ENCODE measurements at places on chromosomes 12 and 14.
A peak's percentile ranks its signal among the peaks of the same experiment; 100 is the strongest.

- peak; percentile 41 for DNase-seq
Observed at GRCh38 chr12:112900298-112901145, 6.2 kb upstream of the OAS1 start.

DNA sequence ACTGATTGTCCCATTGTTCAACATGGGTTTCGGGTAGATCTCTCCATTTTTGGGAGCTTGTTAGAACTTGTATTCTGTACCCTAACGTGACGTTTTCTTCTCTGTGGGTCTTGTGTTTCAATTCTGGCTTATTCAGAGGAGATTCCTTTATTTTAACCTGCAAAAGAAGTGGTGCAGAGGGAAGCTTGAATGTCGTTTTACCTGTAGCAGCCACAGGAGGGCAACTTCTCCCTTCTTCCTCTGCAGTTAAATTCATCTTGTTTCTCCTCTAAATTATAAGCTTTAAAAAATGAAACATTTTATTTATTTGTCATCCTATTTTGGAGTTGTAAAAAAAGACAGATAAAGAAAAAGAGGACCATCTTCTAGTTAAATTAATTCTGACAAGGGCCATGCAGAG is 13.7 kb upstream of the CLEC4D start:
- DNase-seq = no peak

DNA sequence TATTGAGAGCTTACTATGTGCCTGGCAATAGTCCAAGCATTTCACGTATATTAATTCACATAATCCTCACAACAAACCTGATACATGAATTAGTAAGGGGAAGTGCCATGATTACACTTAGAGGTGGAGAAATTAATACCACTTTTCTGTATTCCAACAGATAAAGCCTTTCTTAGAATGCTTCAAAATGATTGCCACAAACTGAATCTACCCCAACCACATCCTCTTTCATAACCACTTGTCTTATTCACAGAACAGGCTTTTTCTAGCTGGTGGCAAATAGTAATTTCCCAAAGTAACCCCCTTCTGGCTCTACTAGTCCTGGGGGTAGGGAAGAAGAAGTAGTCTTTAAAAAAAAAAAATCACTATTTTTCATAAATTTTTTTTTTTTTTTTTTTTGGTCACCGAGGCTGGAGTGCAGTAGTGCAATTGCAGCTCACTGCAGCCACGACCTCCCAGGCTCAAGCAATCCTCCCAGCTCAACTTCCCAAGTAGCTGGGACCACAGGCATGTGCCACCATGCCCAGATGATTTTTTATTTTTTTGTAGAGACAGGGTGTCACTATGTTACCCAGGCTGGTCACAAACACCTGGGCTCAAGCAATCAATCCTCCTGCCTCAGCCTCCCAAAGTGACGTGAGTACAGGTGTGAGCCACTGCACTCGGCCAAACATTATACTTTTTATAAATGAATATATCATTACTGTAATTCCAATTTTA is 59.0 kb upstream of the ARID2 start:
- DNase-seq = no peak

- no peak for DNase-seq
Observed at GRCh38 chr12:102571889-102572288, 91.5 kb upstream of the IGF1 start.

GRCh38 chr14:104826189-104826860 is 25.4 kb downstream of the ZBTB42 start:
- DNase-seq = peak; percentile 99

GRCh38 chr14:31128601-31129526 is 78.7 kb downstream of the HECTD1 start:
- no peak for DNase-seq

- DNase-seq = no peak
Observed at GRCh38 chr12:116274551-116275375, 2.7 kb downstream of the MED13L start.

- DNase-seq = no peak
Observed at GRCh38 chr12:30909349-30910037, 17.1 kb upstream of the TSPAN11 start.

- DNase-seq = no peak
Observed at GRCh38 chr14:33642080-33642479, 308.8 kb downstream of the EGLN3 start.

GRCh38 chr12:117538032-117538690 is 176.7 kb upstream of the NOS1 start:
- DNase-seq = no peak

GRCh38 chr14:101060171-101060601 is 156.7 kb upstream of the RTL1 start:
- DNase-seq = no peak

DNA sequence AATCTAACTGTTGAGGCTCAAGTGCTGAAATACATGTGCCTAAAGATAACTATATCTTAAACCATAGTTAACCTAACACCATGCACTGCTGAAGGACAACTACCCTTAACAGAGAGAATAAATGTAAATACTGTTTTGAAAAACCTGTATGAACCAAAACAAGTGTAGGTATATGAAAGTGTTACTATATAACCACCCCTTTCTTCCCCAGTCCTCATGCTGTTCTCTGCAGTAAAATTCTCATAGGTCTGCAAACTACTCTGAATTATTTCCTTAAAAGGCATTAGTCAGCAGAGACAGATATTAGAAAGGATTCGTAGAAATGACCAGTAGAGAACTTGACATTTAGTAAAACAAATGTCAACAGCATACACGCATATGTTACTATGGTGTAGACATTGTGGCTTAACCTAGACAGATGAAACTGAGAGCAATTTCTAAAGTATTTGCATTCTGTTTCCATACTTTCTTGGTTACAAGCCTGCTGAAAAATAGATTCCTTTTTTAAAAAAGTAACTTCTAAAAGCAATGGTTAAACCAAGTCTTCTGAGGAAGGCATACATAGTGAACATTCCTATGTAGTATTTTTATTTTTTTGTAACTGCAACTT is 13.9 kb downstream of the CSRP2 start:
- DNase-seq = no peak

DNA sequence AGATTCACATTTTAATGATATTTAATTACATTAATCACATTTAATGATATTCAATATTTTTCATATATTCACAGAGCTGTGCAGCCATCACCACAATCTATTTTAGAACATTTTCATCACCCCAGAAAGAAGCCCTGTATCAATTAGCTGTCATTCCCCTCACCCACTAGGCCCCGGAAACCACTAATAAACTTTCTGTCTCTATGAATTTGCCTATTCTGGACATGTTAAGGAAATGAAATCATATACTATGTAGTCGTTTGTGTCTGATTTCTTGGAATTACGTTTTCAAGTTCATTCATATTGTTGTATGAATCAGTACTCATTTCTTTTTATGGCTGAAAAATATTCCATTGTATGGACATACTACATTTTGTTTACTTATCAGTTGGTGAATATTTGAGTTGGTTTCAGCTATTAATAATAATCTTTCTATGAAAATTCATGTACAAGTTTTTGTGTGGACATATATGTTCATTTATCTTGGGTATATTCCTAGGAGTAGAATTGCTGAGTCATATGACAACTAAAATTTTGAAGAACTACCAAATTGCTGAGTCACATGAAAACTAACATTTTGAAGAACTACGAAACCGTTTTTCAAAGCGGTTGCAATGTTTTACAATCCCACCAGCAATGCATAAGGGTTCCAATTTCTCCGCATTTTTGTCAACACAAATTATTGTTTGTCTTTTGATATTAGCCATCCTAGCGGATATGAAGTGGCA is 11.7 kb upstream of the OTOGL start:
- no peak for DNase-seq

DNA sequence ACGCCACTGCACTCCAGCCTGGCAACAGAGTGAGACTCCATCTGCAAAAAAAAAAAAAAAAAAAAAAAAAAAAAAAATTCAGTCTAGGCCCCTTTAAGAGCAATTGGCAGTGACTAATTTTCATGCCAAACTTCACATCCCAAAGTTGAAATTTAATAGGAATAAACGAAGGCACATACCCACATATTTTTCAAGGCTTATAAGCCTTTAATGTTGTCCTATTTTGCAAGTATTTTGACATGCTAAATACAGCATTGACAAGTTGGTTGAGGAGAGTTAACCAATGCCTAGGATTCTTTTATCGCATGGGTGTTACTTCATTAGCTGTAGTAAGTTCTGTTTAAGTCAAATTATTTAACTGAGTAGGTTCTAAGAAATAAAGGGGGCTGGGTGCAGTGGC is 23.5 kb upstream of the HIP1R start:
- DNase-seq = no peak

DNA sequence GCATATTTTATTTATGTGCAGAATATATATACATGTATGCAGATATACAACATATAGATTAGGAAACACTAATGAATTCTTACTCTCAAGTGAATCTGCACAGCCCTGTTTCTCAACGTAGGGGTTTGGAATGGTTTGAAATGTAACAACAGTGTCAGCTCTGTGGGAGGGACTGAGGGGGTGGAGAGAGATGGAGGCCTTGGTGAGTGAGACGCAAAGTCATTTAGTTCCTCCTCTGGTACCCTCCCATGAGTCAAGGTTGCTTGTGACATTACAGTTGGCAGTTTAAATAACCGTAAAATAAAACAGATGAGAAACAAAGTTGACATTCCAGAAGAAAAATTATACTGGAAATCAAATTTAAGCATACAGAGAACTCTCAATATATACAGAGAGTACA is 313.0 kb upstream of the PRKD1 start:
- DNase-seq = no peak

DNA sequence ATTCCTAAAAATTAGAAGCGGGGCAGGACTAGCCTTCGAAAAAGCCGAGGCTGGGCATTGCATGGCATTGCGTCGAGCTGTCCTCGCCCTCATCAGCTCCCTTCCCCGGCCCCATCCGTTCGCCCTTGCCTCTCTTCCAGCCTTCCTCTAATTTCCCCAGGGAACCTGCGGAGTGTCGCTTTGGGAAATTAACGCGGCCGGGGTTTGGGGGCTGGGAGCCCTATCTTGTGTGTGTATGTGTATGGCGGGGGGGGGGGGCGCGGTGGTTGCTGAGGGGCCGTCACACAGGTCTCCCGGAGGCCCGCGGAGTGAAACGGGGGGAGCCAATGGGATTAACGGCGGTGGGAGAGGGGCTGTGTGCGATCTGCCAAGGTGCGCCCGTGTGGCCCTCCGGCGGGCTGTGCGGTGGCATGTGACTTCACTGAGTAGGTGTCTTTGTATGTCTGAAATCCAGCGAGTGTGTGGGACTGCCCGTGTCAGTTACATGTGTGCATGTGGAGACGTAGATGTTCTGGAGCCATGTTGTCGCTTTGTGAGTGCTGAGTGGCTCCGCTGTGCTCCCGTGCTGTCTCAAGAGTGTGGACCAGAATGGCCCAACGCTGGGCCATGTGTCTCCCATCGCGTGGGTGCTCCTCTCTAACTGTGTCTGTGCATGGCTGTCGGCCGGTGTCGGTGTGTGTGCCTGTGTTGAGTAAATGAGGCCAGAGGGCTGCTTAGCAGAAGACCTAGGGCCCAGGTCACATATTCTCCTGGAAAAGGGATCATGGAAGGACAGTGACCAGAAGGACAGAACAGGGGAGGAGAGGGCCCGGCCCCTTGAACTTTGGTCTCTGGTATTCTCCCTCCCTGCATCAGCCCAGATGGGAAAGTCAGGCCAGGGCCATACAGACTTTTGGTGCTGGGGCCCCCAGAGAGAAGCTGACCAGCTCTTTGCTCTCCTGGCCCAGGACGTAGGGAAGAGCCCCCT is 1.5 kb downstream of the PTMS start:
- no peak for DNase-seq

- DNase-seq = no peak
Observed at GRCh38 chr14:33917661-33918060, 33.2 kb downstream of the EGLN3 start.

GRCh38 chr12:27366621-27367020 is 34.0 kb downstream of the BMAL2 start:
- DNase-seq = no peak

GRCh38 chr14:99676657-99677056 is 7.4 kb upstream of the CYP46A1 start:
- DNase-seq = no peak

GRCh38 chr14:95668235-95668772 is 17.9 kb upstream of the TCL1B start:
- DNase-seq = no peak

DNA sequence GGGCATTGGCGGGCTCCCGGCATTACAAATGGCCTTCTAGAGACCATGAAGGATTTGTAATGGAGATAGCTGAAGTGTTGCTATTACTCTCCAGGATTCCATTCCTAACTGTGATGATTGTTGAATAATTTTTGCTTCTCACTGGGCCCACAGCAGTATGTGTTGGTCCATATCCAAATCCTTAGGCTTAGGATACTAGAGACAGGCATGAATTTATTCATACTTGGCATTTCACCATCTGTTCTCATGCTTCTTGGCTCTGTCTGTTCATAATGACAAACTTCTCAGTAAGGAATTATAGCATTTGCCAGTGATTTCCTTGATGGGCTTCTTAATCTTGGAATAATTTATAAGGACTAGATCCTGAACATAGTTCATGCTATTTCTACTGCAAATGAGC is 832.9 kb downstream of the C12orf50 start:
- DNase-seq = no peak

GRCh38 chr12:59559696-59560095 is 36.1 kb upstream of the SLC16A7 start:
- no peak for DNase-seq

- DNase-seq = no peak
Observed at GRCh38 chr12:42076976-42077375, 67.7 kb downstream of the GXYLT1 start.

DNA sequence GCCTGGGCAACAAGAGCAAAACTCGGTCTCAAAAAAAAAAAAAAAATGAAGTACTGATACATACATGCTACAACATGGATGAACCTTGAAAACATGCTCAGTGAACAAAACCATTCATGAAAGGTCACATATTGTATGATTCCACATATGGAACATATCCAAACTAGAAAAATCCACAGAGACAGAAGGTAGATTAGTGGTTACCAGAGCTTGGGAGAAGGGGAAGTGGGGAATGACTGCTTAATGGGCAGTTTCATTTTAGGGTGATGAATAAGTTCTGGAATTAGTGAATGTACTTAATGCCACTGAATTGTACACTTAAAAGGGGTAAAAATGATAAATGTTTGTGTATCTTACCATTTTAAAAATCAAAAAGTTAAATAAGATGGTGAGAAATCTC is 2.7 kb downstream of the ITGB7 start:
- DNase-seq = no peak

Measured in stimulated activated naive CD8-positive, alpha-beta T cell treated with anti-CD3 and anti-CD28 coated beads, Interleukin-15, Interleukin-2, amounts not matched to agents 100 U/mL and 50 U/mL, for 24 hours (primary cell).